Esophagus mucosa (tissue), 1 donor: ENCODE measurements at places on chromosomes 13 and 19.

GRCh38 chr13:49827336-49827735, 34.9 kb upstream of the KPNA3 start:
- ATAC-seq = no peak

DNA sequence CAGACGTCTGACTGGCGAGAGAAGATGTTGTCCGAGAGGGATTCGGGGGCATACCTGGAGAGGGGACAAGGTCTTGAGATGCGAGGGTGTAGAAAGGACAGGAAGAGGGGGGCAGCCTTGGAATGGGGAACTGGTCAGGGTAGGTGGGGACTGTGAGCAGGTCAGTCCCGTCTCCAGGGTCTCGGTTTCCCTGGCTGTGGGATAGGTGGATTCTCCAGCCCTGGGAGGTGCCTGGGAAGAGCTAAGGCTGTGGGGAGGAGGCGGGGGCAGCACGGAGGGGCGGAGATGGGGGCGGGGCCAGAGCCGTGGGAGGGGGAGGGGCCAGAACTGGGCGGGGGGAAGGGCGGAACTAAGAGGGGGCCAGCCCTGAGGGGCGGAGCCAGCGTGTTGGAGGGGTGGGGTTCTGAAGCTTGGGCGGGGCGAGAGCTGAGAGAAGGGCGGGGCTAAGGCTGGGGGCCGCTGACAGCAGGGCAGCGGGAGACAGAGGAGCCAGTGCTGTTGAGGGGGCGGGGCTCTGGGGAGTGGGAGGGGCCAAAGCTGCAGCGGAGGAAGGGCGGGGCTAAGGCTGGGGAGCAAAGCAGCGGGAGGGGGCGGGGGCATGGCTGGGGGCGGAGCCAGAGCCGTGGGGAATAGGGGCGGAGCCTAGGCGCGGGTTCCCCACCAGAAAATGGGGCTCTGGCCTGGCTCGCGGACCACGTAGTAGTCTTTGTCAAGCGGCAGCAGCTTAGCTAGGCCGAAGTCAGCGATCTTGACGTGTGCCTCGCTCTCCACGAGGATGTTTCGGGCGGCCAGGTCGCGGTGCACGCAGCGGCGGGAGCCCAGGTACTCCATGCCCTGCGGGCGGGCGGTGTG, 9.5 kb upstream of the INSL3 start:
- peak; percentile 86 for ATAC-seq

DNA sequence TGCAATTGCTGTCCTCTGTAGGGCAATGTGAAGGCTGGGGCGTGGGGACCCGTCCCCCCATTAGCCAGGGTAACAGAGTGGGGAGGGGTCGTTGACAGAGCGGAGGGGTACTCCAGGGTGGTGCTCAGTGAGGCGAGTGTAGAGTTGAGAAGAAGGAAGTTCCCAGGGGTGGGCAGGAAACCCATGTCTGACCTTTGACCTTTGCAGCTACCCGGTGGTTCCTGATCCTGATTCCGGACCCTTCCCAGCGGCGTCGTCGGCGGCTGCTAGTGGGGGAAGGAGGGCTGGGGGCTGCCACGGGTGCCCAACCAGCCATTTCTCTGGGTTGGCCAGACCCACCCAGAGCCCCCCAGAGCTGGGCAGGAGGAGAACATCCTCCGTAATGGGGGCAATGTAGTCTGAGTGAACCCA, 2.1 kb upstream of the PLVAP start:
- no peak for ATAC-seq

- ATAC-seq = peak; percentile 0
Observed at GRCh38 chr19:51020988-51021651, 1.6 kb upstream of the KLK10 start.

GRCh38 chr19:35509861-35510625, 3.4 kb downstream of the DMKN start:
- peak; percentile 69 for ATAC-seq

DNA sequence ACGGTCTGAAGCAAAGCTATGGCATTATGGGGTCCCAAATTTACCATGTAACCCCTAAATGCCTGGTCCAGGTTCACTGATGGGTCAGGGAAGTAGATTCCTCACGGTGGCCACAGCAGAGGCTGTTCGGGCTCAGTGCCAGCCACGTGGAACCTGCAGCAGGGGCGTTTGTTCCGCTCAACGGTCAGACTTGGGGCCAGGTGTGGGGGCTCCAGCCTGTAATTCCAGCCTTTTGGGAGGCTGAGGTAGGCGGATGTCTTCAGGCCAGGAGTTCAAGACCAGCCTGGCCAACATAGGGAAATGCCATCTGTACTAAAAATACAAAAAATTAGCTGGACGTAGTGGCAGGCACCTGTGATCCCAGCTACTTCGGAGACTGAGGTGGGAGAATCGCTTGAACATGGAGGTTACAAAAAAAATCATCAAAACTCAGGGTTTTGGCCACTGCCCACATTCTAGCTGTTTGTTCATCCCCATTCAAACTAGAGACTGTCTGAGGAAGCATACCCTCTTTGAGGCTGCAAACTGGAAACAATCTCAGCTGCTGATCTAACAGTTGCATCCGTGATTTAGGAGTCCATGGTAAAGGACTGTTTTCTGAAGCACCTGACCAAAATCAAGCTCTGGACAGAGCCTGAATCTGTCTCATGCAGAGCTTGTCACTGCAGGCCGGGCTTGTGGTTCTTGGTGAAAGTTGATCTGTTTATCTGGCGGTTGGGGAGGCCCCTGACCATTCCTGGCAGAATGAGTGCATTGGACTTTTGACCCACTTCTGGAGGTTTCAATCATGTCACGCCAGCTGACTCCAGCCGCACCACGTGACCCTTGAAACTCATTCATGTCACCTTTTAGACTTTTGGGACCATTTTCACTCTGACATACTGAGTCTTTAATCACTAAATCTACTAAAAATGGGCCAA, 30.2 kb upstream of the ZNF331 start:
- no peak for ATAC-seq

DNA sequence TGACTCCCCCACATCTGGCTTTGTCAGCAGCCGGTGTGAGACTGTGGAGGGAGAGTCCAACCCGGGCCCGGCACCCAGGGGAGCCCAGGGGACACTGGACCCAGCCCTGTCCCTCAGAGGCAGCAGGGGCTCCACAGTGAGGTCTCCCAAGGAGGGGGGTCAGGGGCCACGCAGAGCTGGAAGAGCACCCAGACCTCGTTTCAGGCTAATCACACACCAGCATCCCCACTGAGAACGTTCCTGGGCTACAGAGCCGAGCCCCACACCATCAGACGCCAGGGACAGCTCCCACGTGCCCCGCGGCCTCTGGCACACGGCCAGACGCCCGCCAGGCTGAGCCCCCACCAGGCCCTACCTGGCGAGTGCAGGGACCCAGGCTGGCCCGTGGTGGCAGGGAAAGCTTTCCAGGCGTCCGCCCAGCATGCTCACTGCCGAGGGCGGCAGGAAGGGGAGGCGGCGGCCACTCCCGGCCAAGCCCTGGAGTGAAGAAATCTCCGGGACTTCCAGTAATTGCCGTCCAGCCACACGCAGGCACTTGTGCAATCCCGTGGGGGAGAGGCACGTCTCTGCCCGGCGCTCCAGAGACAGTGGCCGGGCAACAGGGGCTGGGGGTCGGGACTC, 19.2 kb downstream of the SBNO2 start:
- peak; percentile 79 for ATAC-seq

GRCh38 chr13:87666831-87667230, 4.3 kb upstream of the SLITRK5 start:
- no peak for ATAC-seq

DNA sequence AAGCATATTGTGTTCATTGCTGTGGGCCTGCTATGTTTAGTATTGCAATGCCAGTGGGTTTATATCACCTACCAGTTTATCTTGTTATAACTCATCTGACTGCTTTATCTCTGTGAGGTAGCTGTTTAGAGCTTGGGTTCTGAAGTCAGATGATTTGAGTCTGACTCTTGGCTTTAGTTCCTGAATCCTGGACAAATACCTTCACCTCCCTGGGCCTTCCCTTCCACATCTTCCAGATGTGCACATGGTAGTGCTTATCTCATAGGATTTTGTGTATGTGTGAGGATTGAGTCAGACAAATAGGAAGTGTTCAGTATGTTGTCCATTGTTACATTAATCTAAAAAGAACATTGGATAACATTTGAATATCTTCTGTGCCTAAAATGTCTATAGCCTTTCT, 63.5 kb upstream of the ANKRD10 start:
- no peak for ATAC-seq

- peak; percentile 97 for ATAC-seq
Observed at GRCh38 chr13:31951215-31951678, 80.3 kb upstream of the FRY start.

DNA sequence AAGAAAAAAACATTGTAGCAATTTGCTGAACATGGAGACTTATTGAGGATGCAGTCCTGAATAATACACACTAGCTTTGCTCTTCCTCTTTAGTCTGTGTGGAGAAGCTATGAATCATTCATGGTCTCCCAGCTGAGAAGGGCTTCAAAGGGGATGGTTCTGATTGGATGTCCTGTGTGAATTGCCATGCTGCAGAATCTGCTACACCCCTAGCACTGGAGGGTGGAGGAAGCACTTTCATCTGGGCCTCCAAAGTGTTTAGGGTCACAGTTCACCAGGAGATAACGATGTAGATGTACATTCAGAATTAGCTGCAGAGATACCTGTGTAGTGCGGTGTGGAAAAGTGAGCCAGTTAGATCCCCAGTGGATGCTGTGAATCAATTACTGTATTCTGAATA, 321.1 kb upstream of the EDNRB start:
- ATAC-seq = no peak

GRCh38 chr13:47859165-47859564, 141.9 kb downstream of the SUCLA2 start:
- no peak for ATAC-seq

DNA sequence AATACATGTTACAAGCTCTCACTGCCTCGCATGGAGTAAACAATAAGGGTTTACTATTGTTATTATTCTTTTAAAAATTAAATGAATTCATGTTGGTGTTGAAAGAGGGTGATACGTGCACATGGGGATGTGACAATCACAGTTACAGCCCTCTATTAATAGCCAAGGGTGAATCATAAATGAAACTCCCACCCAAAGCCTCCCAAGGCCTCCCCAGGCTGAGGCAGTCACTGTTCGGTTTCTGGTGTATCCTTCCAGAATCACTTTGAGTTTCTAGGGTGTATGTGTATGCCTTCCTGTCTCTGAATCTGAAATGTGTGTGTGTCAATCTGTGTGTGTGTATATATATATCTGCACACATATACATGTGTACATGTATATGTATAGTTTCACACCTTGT, 73.4 kb downstream of the AKAP11 start:
- ATAC-seq = no peak

DNA sequence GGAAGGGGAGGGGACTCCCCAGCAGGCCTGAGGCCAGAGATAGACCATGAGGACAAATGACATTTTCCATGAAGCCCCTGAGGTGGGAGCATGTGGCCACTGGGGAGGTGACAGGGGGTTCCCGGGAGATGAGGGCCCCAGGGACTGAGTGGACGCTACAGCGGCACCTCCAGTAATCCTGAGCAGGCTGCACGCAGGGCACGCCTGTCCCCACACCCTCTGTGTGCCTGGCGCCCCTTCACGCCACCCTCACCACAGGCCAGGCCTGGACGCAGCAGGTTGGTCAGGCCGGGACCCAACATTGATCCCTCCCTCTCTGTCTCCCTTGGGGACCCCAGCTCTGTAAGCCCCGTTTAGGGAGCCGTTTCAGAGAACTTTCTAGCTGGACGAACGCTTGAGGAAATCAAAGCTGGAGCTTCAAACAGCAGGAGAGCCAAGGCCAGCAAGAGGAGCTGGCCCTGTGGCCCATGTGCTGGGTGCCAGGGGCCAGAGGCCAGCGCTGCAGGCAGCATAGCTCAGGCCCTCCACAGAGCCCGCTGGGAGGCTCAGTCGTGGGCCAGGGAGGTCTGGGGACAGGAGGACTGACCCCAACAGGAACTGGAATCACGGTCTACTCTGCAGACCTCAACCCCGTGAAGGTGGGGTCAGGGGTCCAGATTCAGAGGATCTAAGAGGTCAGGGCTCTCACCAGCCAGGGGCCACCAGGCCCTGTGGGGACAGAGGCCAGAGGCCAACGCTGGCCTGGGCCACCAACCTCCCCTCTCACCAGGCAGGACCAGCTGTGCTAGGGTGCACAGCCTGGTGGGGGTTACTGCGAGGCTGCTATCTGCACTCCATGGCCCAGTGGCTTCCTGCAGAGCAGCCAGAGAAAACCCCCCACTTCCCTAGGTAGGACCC, 14.6 kb downstream of the LSM4 start:
- ATAC-seq = no peak

DNA sequence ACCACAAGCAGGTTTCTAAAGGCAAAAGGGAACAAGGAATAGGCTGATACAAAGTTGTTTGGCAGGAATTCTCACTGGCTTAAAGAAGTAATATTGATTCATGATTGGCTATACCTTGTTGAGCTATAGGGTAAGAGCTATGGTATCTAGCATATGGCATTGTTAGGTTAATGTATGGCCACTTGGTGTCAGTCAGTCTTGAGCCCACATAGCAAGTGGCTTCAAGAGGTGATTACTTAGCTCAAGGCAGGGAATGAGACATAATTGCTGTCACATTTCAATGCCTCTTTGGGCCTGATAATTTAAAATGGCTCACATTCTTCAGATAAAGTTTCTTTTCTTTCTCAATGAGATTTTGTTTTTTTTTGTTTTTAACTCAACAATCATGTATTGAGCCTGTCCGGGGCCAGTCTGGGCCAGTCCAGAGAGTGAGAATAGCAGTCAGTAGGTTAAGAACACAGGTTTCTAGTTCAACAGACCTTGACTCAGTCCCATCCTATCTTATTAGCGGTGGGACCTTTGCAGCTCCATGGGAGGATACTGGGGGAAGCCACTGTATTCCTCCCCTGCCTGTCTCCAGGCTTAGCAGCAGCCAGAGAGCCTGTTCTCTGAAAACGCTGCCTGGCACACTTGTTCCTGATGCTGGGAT, 45.8 kb upstream of the RCBTB2 start:
- ATAC-seq = peak; percentile 47

DNA sequence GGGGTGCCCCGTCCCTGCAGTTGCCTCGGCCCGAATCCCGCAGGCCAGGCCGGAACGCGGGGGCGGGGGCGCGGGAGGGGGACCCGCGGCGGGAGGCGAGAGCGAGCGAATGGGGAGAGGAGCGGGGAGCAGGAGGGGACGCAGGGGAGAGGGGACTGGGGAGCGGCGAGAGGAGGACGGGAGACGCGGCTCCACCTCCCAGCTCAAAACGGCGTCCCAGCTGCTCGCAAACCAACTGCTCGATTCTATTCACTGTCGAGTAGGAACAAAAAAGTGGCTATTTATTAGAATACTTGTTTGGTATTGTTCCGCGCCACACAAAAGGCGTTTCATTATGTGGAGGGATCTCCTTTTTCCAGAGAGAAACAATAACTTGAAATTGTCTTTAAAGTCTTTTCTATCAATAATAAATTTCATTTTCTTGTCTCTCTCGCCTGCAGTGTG, 10.6 kb upstream of the SOX1 start:
- ATAC-seq = no peak

- ATAC-seq = no peak
Observed at GRCh38 chr19:17351815-17352435, 14.6 kb downstream of the GTPBP3 start.

GRCh38 chr19:18291019-18291524, 9.7 kb upstream of the JUND start:
- ATAC-seq = no peak

DNA sequence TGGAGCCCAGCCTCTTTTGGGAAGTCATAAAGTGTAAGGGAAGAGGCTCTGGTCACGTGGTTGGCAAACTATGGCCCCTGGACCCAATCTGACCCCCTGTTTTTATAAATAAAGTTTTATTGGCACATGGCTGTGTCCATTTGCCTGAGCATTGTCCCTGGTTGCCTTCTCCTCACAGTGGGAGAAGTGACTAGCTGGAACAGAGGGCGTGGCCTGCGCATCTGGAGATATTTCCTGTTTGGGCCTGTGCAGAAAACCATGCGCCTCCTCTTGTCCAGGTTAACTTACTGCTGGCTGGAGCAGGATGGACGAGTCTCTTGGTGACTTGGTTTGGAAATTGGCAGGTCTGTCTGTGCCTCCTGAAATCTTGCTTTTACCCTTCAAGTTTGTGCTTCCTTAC, 48.3 kb downstream of the KDM4B start:
- ATAC-seq = peak; percentile 90
